Urinary bladder (tissue), 4 donors: ENCODE measurements at places on chromosomes 11 and 22. TPM values are rescaled to one million over a fixed set of nuclear protein-coding genes. Genes with fewer than 3 reads are reported as not detected.

MPZL3 gene
- total RNA-seq: 4.7 TPM

SLC37A2 gene
- total RNA-seq: 9.0 TPM

RRP7A gene
- total RNA-seq: 14.4 TPM

SLC35F2 gene
- 5.1 TPM for total RNA-seq

TMEM258 gene
- 86.6 TPM for total RNA-seq

APLNR gene
- total RNA-seq: 50.7 TPM

APOL5 gene
- 1.4 TPM for total RNA-seq

GRCh38 chr11:120217941-120218694 is 7.3 kb downstream of the OAF start:
- no peak for DNase-seq

- no peak for DNase-seq
Observed at GRCh38 chr11:74641289-74641688, 48.9 kb downstream of the POLD3 start.

- no peak for DNase-seq
Observed at GRCh38 chr11:109223451-109223850, 198.5 kb upstream of the C11orf87 start.

DNA sequence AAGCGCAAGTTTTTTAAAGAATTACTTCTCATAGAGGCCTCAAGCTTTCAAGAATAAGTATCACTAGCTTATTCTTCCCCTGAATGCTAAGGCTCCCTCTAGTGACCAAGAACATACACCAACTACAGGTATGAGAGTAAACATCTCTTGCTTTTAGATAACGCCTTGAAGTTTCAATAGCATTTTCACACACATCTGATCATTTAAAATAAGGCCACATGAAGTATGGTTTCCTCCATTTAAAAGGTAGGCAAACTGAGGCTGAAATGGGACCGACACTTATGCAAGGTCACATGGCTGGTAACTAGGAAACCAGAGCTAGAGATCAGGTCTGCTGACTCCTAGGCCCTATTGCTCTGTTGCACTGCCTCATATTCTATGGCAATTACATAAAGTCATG is 66.5 kb downstream of the CCDC34 start:
- DNase-seq: no peak

DNA sequence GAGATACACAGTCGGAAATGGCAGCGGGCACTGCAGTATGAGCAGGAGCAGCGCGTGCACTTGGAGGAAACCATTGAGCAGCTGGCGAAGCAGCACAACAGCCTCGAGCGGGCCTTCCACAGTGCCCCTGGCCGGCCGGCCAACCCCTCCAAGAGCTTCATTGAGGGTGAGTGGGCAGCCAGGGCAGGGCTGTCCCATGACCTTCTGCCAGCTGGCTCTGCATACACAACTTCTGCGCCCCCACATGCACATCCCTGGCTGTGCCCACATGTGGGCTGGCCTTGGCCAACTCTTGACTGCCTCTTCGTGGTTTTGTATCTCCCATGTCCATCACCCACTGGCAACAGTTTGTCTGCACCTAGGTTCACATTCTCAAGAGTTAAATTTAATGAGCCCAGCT is 81.1 kb downstream of the MORC2 start:
- no peak for DNase-seq

- DNase-seq: no peak
Observed at GRCh38 chr22:37627121-37627520, 12.3 kb upstream of the SH3BP1 start.

- DNase-seq: no peak
Observed at GRCh38 chr11:27528712-27529111, 22.1 kb upstream of the LIN7C start.

DNA sequence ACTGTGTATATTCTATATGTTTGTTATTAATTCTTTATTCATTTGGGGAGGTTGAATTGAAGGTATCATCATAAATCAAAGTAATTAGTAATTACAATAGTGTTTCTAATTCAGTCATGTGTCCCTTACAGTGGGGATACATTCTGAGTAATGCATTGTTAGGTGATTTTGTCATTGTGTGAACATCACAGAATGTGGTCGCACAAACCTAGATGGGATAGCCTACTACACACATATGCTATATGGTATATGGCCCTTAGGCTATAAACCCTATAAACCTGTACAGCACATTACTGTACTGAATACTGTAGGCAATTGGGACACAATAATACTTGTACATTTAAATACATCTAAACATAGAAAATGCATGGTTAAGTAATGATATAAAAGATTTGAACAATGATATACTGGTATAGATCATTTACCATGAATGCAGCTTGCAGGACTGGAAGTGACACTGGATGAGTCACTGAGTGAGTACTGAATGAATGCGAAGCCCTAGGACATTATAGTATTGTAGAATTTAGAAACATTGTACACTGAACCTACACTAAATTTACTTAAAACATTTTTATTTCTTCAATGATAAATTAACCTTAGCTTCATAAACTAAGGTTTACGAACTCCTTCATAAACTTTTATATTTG is 936.2 kb upstream of the CHORDC1 start:
- DNase-seq: no peak

- DNase-seq: no peak
Observed at GRCh38 chr22:35664955-35665587, 16.8 kb downstream of the APOL6 start.

GRCh38 chr11:111691741-111692140 is 74.4 kb downstream of the PPP2R1B start:
- no peak for DNase-seq

DNA sequence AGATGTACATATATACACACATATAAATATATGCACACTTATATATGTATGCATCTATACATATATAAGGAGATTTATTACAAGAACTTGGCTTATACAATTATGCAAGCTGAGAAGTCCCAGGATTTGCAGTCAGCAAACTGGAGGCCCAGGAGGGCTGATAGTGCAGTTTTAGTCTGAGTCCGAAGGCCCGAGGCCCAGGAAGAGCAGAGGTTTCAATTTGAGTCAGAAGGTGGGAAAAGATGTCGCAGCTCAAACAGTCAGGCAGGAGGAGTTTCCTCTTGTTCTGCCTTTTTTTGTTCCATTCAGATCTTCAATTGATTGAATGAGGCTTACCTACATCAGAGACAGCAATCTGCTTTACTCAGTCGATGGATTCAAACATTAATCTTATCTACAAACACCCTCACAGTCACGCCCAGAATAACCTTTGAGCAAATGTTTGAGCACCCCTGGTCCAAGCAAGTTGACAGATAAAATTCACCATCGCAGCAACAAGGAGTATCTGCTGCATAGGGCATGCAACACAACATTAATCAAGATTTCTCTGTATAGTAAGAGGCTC is 4.0 kb upstream of the SGSM1 start:
- DNase-seq: no peak

GRCh38 chr22:47172771-47173534 is 410.5 kb downstream of the TBC1D22A start:
- no peak for DNase-seq

DNA sequence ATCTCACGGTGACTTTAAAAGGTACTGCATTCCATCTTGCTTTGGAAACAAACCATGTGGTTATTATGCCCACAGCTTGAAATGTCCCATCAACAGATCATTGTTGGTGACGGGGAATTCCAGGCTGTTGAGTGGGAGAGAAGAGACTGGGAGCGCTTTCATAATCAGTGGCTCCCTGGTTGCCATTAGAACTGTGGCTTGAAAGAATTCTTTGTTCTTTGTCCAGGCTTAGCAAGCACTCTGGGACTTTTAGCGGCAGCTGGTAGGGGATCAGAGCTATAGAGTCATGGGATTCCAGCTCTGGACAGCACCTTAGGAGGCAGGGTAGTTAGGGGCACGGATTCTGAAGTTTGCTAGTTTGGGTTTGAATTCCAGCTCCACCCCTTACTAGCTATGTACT is 22.0 kb downstream of the MMP20 start:
- no peak for DNase-seq

DNA sequence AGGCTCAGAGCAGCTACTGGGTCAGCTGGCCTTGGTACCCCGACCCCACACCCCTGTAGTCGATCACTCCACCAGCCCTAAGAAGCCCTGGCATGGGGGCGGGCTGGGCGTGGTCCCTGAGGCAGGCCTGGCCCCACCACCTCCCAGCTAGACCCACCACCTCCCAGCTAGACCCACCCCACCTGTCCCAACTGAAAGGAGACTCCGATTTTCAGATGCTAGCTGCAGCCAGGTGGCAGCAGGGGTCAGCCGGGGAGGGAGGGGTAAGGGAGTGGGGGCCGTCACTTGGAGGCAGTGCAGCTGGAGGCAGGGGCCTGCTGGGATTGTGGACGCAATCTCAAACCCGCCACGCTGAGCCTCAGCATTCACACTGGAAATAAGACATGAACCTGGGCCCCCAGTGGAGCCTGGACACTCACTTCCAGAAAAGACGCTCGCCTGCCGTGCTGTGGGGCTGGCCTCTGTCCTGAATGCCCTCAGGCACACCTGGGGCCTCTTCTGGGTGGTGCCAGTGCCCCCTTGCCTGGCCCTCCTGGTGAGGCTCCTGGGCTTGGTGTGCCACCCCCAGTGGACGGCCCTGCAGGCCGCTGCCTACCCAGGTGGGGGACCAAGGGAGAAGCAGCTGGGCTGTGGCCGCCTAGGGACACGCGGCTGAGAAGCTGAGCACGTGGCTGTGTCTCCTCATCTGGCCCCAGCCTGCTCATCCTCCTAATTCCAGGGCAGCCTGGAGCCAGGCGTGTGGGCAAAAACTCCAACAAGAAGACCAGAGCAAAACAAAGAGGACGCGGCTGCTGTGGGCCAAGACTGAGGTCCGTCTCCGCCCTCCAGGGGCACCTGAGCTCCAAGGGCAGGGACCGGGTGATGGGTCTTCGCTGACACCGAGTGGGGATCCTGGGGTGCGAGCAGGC is 26.7 kb downstream of the OSBPL5 start:
- DNase-seq: no peak

DNA sequence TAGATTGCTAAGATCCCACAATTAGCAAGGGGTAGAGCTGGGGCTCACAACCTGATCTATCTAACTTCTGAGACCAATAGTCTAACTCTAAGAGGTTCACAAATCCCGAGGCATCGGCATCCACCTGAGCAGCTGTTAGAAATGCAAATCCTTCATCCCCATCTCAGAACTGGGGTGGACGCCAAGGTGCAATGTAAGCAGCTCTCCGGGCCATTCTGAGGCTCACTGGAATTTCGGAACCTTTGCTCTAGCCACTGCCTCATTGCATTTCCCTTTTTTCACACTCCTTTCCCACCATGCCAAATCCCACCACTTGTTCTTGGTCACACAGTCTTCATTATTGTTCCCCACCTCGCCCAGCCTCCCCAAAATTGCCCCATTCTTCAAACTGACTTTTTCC is 29.8 kb downstream of the MAML2 start:
- DNase-seq: no peak

GRCh38 chr22:46914916-46915894 is 152.8 kb downstream of the TBC1D22A start:
- no peak for DNase-seq
